ENCODE measurements at places on chromosomes 2 and 18.

- no peak for DNase-seq
Measured at GRCh38 chr2:218585541-218585940, 16.9 kb downstream of the CNOT9 start.

DNA sequence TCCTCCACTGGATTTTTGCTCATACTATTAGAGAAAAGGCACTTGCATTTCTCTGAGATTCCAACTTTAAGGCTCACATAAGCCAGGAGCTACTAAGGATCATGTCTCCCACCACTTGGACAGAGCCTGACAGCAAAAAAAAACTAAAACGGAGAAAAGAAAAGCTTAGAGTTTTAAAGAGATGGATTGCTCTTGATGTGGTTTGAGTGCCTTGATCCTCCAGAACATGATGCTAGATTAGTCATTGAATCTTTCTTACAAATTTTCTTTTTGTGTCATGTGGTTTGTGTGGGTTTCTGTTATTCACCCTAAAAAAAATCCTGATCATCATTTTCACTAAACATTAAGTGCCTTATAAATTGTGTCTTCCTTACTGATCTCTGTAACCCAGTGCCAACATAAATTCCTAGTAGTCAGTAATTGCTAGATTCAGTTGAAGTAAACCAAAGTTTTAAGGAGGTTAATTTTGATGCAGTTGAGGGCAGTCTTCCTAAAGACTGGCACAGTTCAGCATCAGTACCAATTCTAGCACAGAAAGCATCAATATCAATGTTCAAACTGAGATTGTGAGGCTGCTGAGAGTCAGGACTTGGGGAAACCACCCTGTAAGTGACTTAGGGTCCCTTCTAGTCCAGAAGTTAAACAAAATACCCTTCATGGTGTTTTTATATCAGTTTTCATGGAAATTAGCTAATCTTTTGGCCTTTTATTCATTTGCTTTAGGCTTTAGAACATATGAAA, 206.3 kb downstream of the RAD51AP2 start:
- DNase-seq, result no peak

DNA sequence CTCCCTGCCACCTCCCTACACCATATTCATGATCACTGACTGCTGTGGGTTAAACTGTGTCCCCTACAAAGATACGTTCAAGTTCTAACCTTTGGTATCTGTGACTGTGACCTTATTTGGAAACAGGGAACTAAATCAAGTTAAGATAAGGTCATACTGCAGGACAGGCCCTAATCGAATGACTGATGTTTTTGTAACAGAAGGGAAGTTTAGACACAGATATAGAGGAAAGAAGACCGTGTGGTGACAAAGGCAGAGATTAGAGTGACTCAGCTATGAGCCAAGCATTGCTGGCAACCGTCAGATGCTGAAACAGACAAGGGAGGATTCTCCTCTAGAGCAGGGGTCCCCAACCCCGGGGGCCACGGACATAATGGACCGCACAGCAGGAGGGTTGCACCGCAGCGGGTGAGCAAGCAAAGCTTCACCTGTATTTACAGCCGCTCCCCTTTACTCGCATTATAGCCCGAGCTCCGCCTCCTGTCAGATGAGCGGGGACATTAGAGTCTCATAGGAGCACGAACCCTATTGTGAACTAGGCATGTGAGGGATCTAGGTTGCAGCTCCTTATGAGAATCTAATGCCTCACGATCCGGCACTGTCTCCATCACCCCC, 28.9 kb upstream of the RNF152 start:
- DNase-seq, result no peak

GRCh38 chr18:9710037-9710436, 1.9 kb downstream of the RAB31 start:
- no peak for DNase-seq

DNA sequence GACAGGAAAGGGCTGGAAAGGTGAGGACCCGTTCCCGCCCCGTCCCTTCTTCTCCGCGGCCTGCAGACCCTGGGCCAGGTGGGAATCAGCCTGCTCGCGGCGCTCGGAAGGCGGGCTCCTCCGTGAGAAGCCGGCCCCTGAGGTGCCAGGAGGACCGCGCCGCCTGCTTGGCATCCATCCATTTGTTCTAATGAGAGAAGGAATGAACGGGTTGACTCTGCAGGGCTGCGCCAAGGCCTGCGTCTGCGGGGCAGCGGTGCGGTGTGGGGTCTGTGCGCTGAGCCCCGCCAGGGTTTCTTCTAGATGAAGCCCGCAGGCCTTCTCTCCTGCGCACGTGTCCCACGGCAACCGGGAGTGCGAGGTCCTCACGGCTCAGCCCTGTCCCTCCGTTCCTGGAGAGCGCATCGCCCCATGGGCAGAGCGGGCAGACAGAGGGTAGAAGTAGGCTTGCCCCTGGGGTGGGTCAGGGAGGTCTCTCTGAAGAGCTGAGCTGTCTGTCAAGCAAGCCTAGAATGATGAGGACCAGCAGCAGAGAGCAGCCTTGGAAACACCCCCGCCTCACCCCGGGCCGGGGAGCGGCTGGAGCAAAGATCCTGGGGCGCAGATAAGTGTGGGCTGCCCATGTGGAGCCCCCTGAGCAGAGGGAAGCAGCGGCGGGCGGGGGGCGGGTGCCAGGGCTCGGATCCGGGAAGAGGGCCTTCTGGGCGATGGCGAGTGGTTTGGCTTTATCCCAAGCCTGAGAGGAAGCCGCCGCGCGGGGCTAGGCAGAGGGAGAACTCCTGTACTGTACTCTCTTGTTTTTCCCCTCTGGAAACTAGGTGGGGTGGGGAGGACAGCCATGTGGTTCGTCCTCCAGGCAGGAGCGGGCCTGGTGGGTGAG, 27.9 kb upstream of the HS6ST1 start:
- no peak for DNase-seq

- no peak for DNase-seq
Measured at GRCh38 chr2:77778917-77779316, 256.7 kb upstream of the LRRTM4 start.

GRCh38 chr2:12416600-12416999, 300.1 kb upstream of the TRIB2 start:
- no peak for DNase-seq

DNA sequence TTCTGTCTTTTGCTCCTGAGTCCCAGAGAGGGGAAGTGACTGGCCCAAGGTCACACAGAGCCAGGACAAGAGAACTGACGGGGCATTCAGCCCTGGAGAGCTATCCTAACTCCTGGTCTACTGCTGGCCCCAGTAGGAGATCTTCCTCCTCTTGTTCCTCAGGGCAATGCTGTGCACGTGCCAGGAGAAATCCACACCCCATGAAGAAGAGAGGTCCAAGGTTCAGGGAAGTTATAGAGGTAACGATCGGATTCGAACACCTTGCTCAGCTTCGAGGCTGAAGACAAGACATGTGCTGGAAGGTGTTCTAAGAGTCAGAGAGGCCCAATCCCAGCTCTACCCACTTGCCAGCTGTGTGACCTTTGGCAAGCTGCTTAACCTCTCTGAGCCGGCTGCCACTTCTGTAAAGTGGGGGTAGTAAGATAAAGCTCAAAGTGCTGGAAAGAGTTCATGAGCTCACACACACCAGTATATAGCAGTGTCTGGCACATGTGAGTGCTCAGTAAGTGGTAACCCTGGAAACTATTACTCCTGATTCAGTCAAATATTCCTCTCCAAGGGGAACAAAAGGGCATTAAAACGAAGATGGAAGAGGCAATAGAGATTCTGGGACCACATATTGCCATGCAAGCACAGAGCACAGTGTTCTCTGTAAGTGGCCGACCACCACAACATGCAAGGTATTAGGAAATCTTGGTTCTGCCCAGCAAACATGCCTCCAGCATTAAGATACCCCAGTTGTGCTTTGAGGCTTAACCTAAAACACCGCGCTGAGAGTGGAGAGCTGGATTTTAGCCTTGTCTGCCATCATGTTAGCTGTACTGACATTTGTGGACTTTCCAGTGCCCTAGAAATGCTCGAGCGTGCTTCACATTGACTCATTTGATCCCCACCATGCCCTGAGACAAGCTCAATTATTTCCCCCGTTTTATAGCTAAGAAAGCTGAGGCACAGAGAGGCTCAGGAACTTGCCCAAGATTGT, 25.6 kb downstream of the SERTAD2 start:
- no peak for DNase-seq

DNA sequence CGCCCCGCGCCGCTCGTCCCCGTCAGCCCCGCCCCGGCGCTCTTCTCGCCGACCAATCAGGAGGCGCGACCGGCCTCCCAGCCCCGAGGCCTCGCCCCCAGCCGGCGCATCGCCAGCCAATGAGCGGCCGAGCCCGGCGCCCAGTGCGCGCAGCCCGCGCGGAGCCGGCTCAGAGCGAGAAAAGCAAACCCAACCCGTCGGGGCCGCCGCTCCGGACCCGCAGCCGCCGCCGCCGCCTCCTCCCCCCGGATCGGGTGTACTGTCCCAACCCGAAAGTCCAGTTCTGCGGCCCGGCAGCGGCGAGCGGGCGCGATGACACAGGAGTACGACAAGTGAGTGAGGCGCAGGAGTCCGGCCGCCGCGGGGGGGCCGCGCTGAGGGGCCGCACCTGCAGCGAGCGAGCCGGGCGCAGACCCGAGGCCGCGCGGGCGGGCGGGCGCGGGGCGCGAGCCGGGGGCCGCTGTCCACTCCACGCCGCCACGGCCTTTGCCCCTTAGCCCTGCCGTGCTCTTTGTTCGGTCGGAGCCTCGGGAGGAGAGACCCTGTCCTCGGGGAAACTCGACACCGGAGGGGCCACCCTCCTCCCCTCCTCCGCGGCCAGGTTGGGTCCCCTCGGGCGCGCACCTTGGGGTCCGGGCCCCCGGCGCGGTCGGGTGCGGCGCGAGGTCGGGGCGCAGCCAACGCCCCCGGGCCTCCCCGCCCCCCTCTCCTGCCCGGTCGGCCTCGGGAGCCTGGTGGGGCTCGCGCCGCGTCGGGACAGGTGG, at the start of gene GRHL1:
Gene GRHL1, plus strand, starts transcription at position 172 of the 764 bp plus-strand sequence. Its CDS starts 141 bp downstream, at position 313.
- DNase-seq, result peak; percentile 98

DNA sequence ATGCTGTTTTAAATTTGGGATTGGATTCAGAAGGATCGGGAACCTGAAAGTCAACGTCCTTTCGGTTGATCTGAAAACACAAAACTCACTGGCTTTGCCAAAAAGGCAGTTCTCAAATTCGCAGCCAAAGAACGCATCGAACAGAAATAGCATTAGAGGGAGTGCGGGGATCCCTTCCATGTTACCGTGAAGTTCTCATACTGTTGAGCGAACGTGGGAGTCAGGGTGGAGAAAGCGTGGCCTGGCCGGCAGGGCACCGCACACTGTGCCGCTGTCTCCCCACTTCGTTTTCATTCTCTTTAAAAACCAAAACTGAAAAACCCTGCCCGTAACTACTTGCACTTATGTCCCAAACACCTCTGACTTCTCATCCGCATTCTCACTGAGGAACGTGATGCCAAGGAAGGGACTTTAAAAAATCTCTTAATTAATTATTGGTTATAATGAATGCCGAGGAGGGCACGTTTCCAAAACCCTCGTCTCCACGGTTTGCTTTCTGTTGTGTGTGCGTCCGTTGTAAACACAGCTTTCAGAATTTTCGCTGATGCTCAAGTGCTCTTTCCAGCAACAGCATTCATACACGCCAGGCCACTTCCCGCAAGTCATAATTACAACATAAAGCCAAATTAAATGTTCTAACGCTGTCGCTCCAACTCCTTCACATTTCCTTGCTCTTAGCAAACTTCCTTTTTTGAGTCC, 60.9 kb upstream of the TWIST2 start:
- DNase-seq, result no peak

GRCh38 chr18:32775628-32776027, 2.8 kb upstream of the KLHL14 start:
- peak; percentile 61 for DNase-seq

DNA sequence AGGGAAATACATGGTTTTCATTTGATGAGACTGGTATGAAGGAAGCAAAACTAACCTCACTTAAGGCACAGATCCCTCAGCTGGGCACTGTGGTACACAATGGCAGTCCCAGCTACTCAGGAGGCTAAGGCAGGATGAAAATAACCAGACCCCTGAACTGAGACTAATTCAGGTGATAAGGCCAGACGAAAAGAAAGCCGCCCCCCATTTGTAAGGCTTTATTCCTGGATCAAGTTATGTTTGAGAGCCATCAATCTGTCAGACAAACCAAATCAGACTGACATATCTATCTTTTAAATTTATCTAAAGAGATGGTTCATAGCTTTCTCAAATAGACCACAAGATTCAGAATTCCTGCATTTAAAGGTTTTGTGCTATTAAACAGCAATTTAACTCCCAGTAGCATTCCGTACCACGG, 4.1 kb downstream of the SRSF7 start:
- DNase-seq, result no peak

- no peak for DNase-seq
Measured at GRCh38 chr2:182766626-182767025, 50.6 kb downstream of the DNAJC10 start.

- no peak for DNase-seq
Measured at GRCh38 chr18:10459587-10459986, 5.2 kb downstream of the APCDD1 start.

DNA sequence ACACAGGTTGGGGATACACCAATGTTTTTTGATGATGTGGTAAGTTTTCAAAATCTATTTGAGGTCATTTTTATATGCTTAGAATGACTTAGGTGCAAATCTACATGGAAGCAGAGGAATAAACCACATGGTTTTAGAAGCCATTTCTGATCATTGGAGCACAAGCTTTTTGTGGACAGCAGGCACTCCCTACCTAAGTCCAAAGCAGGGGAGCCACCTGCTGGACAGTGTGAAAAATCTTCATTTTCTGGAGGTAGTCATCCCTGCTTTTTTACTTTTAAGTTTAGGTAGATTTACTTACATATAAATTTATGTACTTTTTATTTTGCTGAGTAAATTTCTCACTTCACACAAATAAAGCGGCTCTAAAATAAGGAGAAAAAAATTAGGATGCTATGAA, 323.2 kb downstream of the PLCL1 start:
- peak; percentile 64 for DNase-seq

- no peak for DNase-seq
Measured at GRCh38 chr18:69636529-69637301, 236.0 kb downstream of the DOK6 start.

DNA sequence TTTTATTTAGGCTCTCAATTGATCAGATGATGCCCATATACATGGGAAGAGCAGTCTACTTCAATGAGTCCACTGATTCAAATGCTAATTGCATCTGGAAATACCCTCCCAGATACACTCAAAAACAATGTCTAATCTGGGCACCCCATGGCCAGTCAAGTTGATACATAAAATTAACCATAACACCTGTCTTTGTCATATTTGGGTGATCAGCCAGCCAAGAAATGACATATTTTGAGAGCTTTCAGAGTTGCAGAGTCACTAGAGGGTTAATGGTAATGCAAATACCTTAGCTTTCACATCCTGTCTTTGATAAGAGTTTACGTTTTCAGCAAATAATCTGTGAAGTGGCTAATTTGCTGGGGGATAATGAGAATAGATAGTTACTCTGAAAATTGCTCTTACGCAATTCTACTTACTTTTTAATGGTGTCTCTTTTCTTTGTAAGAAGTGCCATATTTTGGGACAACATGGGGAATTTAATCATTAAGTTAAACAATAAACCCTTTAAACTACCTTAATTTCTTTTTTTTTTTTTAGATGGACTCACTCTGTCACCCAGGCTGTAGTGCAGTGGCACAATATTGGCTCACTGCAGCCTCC, 49.1 kb downstream of the CCDC195 start:
- no peak for DNase-seq
